ENCODE measurements at places on chromosomes 6 and 20.

DNA sequence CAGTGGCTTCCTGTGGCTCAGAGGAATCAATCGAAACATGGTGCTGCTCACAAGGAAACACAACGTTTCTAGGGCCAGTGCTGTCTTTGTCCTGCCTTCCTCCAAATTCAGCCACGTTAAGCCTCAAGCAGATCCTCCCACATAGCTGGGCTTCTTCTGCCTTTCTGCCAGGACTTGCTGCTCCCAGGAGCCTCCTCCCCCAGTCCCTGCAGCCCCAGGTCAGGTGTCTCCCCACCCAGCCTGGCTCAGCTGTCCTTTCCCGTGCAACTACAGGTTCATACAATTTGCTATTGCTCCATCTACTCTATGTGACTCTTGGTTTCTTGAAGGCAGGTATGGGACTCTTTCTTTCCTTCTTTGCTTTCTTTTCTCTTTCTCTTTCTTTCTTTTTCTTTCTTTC lies 215.3 kb upstream of the RNF24 start:
- no peak for DNase-seq

DNA sequence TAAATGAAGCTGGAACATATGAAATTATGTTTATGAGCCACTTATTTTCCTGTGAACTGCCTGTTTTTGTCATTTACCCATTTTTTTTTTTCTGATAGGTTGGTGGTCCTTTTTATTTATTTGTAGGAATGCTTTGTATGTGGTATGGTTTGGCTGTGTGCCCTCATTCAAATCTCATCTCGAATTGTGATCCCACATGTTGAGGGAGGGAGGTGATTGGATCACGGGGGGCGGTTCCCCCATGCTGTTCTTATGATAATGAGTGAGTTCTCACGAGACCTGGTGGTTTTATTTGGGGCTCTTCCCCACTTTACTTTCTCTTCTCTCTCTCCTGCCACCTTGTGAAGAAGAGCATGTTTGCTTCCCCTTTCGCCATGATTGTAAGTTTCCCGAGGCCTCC lies 77.3 kb downstream of the CDH26 start:
- no peak for DNase-seq

GRCh38 chr6:83976871-83977270 lies 56.7 kb upstream of the MRAP2 start:
- no peak for DNase-seq

- DNase-seq, result peak; percentile 49
Measured at GRCh38 chr6:4948781-4949450, 54.9 kb downstream of the RPP40 start.

GRCh38 chr20:22371843-22372242 lies 212.5 kb downstream of the FOXA2 start:
- no peak for DNase-seq

- DNase-seq, result no peak
Measured at GRCh38 chr6:143333081-143333480, 117.4 kb downstream of the ADAT2 start.

Data from right atrium auricular region (tissue), 2 donors.